ENCODE measurements at places on chromosomes 7 and 10.

- no peak for DNase-seq
Measured at GRCh38 chr7:26497801-26498596, 206.3 kb downstream of the SNX10 start.

DNA sequence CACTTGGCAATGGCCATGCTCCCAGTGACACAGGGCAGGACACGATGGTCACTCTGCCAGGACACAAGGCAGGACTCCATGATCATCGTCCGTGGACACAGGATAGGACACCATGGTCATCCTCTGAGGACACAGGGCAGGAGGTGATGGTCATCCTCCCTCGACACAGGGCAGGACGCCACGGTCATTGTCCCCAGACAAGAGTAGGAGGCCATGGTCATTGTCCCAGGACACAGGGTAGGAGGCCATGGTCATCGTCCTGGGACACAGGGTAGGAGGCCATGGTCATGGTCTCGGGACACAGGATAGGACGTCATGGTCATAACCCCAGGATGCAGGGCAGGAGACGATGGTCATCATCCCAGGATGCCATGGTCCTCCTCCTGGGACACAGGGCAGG is 289.2 kb downstream of the TCERG1L start:
- DNase-seq: no peak

DNA sequence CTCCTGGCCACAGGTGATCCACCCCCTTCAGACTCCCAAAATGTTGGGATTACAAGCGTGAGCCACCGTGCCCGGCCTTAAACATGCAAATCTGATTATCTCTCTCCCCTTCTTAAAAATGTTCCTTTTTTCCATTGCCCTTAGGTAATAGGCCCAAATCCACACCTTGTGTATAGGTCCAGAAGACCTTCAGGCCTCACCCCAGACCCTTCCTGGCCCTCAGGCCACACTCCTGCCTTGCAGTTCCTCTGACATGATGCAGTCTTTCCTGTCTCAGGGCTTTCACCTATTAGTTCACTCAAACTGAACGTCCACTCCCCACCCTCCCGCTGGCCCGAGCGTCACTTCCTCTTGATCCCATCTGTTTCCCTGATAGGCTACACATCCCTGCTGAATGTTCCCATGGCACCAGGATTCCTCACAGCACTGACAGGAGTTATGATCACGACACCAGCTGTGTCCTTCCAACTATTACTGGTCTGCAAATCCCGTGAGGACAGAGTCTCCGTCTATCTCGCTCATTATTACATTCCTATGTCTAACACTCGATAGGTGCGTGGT is 46.4 kb downstream of the DENND2A start:
- no peak for DNase-seq

DNA sequence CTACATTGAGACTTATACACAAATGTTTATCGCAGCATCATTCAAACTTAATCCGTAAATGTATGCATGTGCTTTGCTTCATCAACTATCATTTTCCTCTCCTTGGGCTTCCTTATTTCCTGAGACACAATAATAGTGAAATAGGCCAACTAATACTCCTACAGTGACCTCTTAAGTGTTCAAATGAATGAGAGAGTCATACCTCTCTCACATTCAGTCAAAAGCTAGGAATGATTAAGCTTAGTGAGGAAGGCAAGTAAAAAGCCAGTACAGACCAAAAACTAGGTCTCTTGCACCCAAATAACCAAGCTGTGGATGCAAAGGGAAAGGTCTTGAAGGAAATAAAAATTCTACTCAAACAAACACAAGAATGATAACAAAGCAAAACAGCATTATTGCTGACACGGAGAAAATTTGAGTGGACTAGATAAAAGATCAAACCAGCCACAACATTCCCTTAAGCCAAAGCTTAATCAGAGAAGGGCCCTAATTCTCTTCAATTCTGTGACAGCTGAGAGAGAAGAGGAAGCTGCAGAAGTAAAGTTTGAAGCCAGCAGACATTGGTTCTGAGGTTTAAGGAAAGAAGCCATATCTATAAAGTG is 72.3 kb downstream of the GLCCI1 start:
- DNase-seq: no peak

DNA sequence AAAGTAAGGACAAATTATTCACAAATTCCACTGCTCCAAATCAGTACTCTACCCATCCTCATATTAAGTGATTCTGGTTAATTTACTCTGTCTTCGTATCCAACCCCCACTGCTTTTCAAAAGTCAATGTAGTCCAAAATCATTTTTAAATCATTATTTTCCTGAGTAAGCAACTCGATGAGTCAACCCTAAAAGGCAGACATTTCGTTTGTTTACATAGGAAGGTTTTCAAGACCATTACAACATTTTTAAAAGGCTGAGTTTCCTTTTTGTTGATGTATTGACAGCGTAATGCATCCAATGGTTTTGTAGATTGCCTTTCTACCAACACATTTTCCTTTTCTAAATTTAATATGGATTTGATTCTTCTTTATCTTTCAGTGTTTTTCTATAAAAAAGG is 523.0 kb upstream of the ANKRD30A start:
- no peak for DNase-seq

- DNase-seq: no peak
Measured at GRCh38 chr7:17058568-17058967, 176.8 kb upstream of the AGR3 start.

DNA sequence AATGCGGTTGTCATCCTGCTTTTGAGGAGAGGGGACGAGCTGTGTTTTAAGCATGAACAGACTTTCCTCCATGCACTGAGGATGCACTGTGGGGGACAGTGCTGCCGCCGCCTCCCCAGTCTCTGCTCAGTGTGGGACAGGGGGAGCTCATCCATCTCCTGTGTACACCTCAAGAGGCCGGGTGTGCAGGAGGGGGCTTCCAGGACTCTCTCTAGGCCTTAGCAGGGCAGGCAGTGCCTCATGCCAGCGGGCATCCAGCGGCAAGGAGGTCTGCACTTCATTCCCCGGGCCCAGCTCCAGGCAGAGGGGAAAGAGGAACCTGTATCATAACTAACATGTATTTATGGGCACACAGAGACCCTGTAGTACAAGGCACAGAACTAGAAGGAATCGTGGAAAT is 89.7 kb downstream of the DIP2C start:
- DNase-seq: no peak
